ENCODE measurements at places on chromosomes 12 and 14.

DNA sequence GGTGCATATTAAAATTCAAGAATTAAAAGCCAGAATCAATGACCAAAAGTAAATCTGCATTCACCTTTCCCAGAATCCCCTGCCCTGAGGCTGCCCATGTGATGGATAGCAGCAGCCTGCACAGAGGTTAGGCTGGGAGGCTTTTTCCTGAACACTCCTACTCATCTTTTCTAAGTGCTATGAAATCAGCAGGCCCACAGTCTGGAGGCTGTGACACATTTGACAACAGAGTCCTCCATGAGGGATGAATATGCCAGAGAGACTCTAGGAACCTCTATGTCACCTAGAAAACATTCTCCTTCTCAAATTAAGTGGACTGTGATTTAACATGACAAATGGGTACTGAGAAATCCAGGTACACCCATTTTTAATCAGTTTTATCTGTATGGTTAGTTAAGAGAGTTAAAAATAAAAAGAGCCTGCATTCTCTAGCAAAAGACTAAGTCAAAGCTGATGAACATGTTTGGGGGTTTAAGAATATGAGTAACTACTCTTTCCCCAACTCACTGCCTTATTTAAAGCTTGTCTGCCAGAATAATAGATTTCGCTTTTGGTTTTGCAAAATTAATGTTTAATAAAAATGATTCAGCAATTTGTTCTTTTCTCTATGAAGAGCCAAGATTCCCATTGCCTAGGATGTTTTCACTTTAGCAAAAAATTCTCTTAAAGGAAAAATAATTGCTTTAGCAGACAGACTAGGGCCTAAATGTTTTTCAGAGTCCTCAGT lies 115.0 kb downstream of the RTN1 start:
- no peak for DNase-seq

DNA sequence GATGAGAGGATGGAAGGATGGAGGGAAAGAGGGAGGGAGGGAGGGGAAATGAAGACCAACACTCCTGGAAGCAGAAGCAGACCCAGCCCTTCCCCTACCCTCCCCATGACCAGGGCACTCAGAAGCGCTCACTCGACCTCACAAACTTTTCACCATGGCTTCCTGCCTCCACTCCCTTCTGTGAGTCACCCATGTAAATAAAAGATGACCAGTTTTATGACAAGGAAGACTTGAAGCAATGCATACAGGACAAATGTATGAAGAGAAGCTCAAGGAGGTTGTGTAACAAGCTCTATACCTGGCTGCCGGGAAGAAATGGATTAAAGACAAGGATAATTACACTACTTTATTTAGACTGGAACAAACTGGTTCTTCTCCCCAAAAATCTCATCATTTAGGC lies 63.8 kb downstream of the CDC42BPB start:
- DNase-seq = no peak

DNA sequence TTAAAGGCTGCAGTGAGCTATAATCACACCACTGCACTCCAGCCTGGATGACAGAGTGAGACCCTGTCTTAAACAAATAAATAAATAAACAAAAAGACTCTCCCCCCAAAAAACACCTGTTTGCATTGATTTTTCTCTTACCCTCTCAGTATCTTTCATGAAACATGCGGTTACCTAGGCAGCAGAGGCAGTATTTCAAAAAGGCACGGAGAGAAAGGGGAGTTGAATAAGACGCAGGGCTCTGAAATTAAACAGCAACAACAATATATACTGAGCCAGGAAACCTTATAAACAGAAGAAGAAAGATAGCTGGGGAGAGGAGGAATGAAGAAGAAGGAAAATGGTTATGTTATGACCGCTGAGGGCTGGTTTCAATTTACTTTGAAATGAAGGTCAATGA lies 277.6 kb downstream of the BTG1 start:
- DNase-seq = no peak

- DNase-seq = no peak
Observed at GRCh38 chr12:12323591-12323990, 26.5 kb downstream of the MANSC1 start.

GRCh38 chr14:65095633-65096205 lies 6.6 kb downstream of the MAX start:
- peak; percentile 39 for DNase-seq

- no peak for DNase-seq
Observed at GRCh38 chr12:131015581-131016337, 62.1 kb downstream of the ADGRD1 start.

GRCh38 chr14:39861696-39862095 lies 429.5 kb upstream of the FBXO33 start:
- no peak for DNase-seq

- DNase-seq = no peak
Observed at GRCh38 chr12:65918021-65918420, 93.7 kb downstream of the HMGA2 start.

DNA sequence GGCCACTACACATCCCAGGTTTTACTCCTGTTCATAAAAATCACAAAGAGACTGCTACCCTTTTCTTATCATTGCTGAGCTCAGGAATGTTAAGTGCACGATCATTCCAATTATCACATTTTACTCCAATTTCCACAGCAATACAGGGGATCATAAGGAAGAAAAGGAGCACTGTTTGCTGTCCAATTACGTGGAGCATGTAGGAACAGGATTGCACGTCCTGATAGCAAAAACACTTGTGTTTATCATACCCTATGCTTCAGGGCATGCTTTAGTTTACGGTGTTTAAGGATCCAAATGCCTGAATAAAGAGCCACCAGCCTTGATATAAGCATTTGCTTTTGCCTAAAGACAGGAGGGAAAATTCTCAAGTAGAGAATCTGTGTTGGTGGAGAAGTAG lies 155.4 kb upstream of the EGLN3 start:
- no peak for DNase-seq

- no peak for DNase-seq
Observed at GRCh38 chr12:47955059-47955458, 8.3 kb upstream of the TMEM106C start.

GRCh38 chr12:32502693-32503502 lies 103.5 kb downstream of the FGD4 start:
- DNase-seq = peak; percentile 43

GRCh38 chr14:89378119-89378518 lies 38.9 kb downstream of the FOXN3 start:
- no peak for DNase-seq

- DNase-seq = peak; percentile 49
Observed at GRCh38 chr14:39015360-39015961, 87.6 kb downstream of the SEC23A start.

DNA sequence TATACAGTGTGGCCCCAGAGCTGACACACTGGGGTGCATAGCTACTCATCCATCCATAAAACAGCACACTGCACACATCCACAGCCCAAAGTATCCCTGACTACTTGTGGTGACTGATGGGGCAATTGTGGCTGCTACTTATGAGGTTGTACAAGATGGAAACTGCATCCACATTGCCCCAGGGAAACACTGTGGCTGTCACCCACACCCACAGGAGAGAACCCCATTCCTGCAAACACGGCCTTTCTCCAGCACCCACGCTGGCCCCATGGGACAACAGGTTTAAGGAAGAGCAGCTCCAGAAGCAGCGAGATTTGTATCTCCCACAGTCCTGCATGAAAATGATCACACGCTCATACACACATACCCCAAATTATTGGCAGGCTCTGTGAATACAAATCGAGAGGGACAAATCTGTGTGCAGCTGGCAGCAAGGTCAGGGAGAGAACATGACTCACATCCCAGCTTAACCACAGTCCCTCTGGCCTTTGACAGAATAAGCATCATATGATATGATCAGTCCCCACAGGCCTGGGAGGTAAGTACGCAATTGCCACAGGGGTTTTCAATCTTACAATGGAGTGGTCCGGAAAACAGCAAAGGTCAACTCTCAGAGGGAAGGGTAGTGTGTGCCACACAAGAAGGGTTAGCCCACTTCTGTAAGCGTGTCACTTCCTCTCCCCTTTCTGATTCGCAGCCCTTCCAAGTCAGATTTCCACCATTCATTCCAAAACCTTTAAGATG lies 61.9 kb downstream of the ESR2 start:
- DNase-seq = no peak

DNA sequence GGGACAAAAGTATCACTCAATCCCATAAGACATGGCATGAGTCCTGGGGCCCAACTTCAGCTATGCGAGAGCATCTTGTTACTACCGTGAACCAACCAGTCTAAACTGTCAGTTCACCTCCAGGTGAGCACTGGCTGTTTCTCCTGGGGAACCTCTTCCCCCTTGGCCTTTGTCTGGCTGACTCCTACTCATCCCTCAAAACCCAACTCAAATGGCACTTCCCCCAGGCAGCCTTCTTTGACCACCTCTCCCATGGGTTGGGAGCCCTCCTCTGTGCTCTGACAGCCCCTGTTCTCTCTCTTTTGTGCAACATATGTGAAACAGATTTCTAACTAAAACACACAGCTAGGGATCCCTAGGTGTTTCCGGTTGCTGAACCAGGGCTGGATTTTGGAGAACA lies 37.7 kb downstream of the FOXN4 start:
- no peak for DNase-seq

- DNase-seq = no peak
Observed at GRCh38 chr14:90608281-90608680, 207.9 kb downstream of the TTC7B start.

DNA sequence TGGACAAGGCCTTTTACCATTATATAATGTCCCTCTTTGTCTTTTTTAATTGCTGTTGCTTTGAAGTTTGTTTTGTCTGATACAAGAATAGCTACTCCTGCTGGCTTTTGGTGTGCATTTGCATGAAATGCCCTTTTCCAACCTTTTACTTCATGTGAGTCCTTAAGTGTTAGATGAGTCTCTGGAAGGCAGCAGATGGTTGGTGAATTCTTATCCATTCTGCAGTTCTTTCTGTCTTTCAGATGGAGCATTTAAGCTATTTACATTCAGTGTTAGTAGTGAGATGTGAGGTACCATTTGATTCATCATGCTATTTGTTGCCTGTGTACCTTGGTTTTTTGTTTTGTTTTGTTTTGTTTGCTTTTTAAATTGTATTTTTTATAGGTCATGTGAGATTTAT lies 208.3 kb downstream of the GPHN start:
- no peak for DNase-seq

DNA sequence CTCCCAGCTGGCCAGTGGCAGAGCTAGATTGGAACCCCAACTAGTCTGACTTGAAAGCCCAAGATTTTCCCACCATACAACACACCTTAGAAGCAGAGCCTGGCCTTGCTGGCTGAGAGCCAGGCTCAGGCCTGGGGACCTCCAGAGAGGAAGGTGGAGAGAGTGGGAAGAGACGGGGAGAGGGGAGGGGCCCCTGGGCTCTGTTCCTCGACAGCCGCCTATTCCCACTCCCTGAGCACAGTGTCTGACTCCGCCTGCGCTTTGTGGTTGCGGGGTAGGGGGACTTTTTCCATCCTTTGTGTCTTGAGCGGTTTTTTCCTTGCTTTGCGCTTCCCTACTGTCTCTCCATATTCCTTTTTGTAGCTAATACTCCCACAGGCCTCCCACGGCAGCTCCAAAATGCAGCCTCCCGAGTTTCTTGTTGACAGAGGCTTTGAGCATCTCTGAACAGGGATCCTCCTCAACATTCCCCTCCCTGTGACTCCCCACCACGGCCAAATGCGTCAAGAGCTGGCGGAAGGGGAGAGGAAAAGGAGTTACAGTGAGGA lies 4.0 kb upstream of the KCNH3 start:
- no peak for DNase-seq

DNA sequence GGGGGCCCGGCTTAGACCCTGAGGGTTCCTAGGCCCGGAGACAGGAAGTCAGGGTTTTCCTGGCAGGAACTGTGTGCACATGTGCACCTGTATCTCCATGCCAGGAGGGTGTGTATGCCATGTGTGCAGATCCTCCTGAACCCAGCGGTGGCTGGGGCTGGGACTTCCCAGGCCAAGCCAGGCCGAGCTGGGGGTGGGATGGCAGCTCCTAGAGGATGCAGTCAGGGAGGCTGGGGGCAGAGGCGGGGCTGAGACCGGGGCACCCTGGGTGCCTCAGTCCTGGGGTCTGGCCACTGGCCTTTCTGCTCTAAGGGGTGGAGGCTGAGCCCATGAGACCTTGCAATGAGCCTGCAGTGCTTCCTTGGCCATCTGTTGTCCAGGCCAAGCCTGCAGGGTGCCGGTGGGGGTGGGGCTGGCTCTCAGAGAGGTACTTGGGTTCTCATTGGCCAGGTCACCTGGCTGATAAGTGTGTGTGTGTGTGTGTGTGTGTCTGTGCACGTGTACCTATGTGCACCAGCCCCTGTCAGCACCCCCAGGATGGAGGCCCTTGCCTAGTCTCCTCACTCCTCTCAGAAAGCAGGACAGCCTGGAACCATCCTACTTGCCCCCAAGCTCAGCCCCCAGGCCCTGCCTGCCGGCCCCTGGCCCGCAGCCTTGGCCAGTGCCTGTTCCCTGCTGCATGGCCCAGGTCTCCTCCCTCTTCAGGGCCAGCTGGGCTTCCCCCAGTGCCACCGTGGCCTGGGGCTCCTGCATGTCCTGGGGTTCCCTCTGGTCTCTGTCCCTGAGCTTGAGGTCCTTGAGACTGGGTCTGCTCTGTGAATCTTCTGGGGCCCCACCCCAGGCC lies 10.6 kb upstream of the TNFAIP2 start:
- DNase-seq = no peak

- DNase-seq = no peak
Observed at GRCh38 chr12:104714369-104714768, 243.7 kb downstream of the SLC41A2 start.

DNA sequence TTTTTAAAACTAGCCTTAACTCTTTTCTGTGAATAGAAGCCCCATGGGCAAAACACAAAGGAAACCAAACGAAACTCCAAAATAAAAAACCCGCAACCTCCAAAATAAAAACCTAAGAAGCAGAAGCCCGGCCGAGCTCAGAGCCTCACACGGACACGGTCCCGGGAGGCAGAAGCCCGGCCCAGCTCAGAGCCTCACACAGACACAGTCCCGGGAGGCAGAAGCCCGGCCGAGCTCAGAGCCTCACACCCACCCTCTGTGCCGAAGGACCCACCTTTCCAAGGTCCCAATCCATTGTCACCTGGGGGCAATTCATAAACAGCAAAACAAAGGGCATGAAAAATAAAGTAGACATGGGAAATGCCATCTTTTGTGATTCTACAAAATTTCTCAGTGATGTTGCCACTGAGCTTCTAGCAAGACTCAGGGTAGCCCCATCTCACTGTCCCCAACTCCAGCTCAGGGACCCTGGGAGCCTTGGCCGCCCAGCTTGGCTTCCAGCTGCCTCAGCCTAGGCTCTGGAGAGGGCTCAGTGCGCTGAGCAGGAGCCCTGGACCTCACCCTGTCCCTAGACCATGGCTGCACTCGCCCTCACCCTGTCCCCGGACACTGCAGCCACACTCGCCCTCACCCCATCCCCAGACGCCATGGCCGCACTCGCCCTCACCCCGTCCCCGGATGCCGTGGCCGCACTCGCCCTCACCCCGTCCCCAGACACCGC lies 82.2 kb downstream of the GALNT9 start:
- no peak for DNase-seq

DNA sequence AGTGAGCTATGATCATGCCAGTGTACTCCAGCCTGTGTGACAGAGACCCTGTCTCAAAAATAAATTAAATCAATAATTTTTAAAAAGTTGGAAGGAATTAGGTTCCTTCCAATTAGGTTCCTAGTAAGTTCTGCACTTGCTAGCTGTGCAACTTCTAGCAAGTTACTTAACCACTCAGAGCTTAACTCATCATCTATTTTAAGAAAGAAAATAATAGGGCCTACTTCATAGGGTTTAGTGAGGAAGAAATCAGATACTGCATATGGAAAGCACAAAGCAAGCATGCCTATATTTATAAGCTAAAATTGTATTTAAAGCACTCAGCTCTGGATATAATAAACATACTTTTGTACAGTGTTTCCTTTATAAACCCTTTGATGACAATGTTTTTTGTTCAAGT lies 10.7 kb downstream of the FOXN3 start:
- no peak for DNase-seq

All from head of caudate nucleus (tissue), 42 donors.